Immature natural killer cell (primary cell): ENCODE measurements at places on chromosomes 6 and 20.

- peaks cover 4% of the 10 kb centered on the region for H3K36me3 ChIP-seq
- no peak for DNase-seq
- no peaks in the 10 kb centered on the region for H3K4me1 ChIP-seq
- H3K4me3 ChIP-seq: no peak overlapping the region
- H3K27ac ChIP-seq: no peak overlapping the region
Measured at GRCh38 chr20:17823409-17824144, 123.8 kb downstream of the BANF2 start.

DNA sequence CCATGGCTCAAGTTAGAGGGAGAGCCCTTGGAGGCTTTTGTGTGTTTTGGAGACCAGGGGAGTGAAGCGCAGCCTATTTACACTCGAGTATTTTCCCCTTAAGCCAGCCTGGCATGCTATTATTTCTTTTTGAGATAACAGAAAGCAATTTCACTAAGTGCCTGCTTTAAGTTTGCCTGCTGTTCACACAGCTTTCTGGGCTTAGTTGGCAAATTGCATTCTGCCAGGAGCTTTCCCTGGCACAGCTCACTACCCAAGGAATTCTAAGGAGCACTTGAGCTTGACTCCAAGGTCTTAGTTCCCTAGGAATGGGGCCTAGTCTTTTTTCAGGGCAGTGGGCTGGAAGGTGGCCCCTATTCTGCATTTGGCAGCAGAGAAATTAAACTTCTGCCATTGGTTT, 19.0 kb upstream of the ASXL1 start:
- DNase-seq: no peak
- H3K36me3 ChIP-seq: peaks cover 3% of the 10 kb centered on the region
- H3K27ac ChIP-seq: no peak overlapping the region

DNA sequence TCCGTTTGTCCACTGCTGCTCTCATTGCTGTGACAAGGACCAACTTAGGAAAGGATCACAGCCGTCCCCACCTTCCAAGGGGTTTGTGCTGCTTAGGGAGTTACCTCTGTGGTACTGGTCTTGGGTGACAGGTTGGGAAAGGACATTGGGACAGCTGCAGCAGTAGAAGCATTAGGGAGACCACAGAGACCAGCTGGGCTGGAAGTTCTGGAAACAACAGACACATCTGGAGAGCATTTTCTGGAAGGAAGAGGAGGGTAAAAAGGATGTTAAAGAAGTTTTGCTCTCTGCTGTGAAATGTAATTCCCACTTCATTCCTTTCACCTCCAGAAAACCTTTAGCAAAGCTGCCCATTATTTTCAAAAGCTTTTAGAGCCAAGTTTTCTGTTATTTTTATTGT, 304.2 kb downstream of the LRFN2 start:
- H3K36me3 ChIP-seq: no peaks in the 10 kb centered on the region
- DNase-seq: no peak
- H3K27ac ChIP-seq: no peak overlapping the region
- peaks cover 18% of the 10 kb centered on the region for H3K27me3 ChIP-seq

- H3K4me1 ChIP-seq: peaks cover 54% of the 10 kb centered on the region
- H3K27ac ChIP-seq: peak overlapping the region; percentile 98
- H3K4me3 ChIP-seq: peak overlapping the region; percentile 95
- peaks cover 10% of the 10 kb centered on the region for H3K36me3 ChIP-seq
- DNase-seq: peak; percentile 56
Measured at GRCh38 chr6:116682334-116682712, 1.3 kb downstream of the KPNA5 start.
